Osteoblast (primary cell): ENCODE measurements at places on chromosomes 4 and X. TPM values are rescaled to one million over a fixed set of nuclear protein-coding genes. Genes with fewer than 3 reads are reported as not detected.

The DCAF12L2 gene
- total RNA-seq, result not detected in 2 replicates

The NAP1L2 gene
- 0.29 TPM in 1 of 2 replicates, not detected in the other for total RNA-seq

DNA sequence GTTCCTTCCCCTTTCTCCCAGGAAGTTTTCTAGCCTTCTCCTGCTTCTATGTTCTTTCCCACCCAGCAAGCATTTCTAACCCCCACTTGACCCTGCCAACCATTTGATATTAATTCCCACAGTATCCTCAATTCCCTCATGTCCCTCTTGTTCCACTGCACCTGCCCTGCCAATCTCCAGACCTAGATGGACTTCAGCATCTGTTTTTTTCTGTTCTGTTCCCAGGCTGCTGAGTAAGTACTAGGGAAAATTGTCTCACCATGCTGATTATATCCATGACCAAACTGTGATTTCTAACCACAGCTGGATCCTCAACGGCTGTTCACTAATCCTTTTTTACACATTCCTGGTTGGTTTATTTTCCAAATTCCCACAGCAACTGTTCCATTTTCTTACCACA lies 37.7 kb downstream of the CLCN5 start:
- no peak for DNase-seq

The VSIG4 gene
- 0.72 TPM in 1 of 2 replicates, not detected in the other for total RNA-seq

The ZMAT1 gene
- total RNA-seq, result 0.29 and 0.36 TPM in 2 replicates

DNA sequence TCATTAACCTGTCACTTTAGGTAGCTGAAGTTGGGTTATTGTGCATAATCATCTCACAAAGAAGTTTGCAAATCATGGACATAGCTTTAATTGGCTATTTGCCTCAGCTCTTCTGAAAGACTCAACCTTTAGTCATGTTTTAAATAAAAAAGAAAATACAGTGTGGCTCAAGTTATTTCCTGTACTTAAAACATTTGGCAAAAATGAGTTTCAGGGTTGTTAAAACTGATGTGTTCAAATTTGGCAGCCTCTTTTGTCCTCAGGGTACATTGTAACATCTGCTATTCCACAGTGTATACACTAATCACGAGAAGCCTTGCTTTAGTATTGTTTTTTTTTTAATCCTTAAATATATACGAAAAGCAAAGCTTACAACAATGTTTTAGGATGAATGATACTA lies 31.5 kb upstream of the HPGD start:
- DNase-seq, result no peak

The ADAMTS3 gene
- 1.2 and 2.2 TPM in 2 replicates for total RNA-seq
